Left forelimb (tissue), 1 donor: ENCODE measurements at places on chromosomes 7 and 10.

DNA sequence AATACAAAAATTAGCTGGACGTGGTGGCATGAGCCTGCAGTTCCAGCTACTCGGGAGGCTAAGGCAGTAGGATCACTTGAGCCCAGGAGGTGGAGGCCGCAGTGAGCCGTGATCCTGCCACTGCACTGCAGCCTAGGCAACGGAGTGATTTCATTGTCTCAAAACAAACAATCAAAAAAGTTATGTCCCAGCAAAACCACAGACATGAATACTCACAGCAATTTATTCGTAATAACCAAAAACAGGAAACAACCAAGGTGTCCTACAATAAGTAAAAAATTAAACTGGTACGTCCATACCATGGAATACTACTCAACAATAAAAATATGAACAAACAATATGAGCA is 11.6 kb upstream of the CYTH3 start:
- no peak for DNase-seq

DNA sequence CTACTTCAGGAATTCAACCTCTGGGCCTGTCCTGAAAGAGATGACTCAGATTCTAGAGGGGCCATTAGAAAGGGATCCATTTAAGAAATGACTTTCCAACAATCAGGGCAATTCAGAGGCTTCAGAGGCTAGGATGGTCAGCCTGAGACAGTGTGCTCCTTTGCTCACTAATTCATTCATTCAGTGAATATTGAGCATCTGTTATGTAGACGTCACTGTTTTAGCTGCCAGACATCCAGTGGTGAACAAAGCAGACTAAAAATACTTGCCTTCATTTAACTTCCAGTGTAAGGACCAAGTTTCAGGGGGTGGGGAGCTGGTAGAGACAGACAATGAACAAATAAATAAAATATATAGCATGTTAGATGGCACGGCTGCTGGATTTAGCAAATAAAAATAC is 1.6 kb downstream of the KIAA1217 start:
- DNase-seq = no peak

DNA sequence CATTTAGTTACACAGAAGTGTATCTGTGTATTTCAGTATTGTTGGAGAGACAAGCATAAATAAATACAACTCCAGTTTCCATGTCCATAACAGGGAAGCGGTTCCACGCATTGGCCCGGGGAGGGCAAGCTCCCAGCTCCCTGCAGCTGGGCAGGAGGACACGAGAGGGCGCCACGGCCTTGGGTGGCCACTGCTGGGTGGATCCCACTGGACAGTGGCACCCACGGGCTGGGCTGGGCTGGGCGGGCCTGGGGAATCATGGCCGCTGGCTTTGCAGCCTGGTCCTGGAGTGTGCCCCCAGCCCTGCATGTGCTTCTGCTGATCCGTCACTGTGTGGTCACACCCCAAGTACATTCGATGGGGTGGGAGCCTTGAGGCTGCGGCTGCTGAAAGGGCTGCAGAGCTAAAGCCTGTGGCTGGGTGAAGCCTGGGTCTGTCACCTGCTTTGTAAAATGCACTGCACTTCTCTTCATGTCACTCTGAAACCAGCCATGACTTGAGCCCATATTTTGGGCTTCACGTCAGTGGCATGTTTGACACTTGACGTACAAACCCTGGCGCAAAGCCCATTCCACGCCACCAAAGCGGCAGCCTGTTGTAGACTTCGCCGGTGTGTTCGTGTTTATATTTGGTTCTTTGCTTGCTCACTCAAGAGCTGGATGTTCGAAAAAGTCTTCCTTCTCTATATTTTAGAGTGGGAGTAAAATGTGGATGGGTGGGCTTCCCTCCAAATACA is 27.5 kb downstream of the LRRC27 start:
- no peak for DNase-seq

GRCh38 chr10:44948642-44949041 is 11.0 kb upstream of the RASSF4 start:
- DNase-seq = no peak

DNA sequence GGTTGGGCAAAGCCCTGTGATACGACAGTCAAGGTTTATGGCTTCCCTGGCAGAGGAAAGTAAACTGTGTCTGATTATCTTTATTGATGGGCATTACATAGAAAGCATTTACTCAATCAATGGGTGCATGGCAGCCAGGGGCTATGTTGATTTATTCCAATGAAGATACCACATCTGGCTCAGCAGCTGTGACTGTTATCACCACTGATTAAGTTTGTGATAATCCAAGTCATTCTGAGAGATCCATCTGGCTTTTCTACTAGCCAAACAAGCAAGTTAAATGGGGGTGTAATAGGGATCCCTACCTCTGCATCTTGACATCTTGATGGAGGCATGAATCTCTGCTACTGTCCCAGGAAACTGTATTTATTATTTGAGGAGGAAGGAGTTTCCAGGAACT is 86.7 kb downstream of the KLF6 start:
- DNase-seq = no peak

DNA sequence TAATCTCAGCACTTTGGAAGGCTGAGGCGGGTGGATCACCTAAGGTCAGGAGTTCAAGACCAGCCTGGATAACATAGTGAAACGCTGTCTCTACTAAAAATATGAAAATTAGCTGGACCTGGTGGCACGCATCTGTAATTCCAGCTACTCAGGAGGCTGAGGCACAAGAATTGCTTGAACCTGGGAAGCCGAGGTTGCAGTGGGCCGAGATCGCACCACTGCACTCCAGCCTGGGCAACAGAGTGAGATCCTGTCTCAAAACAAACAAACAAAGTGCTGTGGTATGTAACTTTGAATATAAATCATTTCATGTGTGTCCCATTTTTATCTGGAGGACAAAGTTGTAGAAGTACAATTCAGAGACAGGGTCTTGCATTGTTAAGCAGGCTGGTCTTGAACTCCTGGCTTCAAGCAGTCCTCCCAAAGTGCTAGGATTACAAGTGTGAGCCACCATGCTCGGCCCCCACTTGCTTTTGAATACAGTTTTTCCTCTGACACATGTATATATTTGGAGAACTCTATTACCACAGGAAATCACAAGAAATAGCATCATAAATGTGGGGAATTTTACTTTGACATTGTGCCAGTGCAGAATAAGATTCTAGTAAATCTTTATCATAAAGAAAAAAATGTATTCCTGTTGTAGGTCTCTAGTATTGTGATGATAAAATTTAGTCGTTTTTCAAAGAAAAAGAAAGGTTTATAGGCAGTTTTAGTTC is 32.6 kb downstream of the PTPN12 start:
- no peak for DNase-seq

DNA sequence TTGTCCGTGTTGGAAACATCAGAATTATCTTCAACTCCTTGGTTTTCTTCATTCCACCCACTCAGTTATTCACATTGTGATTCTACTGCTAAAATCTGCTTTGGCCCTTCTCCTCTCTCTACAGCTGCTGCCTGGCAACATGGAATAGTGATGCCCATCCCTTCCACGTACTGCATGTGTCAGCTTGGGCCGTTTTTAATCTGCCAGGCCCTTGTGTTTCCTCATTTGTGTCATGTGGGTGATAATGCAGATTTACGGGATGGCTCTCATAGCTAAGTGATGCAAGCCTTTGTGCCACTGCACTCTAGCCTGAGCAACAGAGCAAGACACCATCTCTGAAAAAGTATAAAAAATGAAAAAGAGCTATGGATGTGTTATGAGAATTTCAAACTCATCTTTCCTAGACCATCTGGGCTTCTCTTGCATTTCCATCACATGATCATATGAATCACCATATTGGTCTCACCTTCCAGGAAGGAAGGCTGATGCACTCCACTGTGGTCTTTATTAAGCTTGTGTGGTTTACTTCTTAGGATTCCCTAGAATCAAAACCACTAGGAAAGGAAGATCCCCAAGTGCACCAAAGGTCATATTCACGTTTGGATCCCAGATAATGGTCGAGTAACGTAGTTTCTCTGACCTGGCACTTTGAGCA is 20.6 kb upstream of the CELF2 start:
- DNase-seq = no peak

DNA sequence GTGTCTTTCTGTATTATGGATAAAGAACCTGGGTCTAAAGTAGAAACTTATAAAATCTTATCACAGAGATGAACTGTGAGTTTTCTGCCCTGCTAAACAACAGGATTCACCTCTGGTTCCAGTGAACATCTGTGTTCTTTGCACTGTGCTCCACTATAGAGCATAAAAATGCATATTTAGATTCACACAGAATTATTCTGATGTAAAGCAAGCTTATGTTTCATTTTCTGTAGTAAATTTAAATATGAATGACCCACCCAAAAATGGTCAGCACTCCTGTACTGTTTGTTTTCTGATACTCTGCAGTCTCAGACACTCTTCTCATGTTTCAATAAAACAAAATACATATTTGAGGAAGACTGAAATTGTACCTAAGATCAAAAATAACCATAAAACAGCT is 204.5 kb upstream of the PLXDC2 start:
- no peak for DNase-seq

DNA sequence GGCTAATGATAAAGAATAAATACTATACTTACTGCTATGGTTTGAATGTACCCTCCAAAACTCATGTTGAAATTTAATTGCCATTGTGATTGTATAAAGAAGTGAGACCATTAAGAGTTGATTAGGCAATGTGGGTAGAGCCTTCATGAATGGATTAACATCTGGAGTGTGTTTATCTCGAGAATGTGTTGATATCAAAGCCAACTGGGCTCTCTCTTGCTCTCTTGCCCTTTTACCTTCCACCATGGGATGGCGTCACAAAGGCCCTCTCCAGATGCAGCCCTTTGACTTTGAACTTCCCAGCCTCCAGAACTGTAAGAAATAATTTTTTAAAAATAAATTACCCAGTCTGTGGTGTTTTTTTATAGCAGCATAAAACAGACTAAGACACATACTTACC is 50.1 kb upstream of the GHITM start:
- no peak for DNase-seq
